Stimulated activated CD4-positive, alpha-beta T cell treated with anti-CD3 and anti-CD28 coated beads, Interleukin-2, amount 100 ng/mL, for 24 hours (primary cell): ENCODE measurements at places on chromosomes 7 and 10.

DNA sequence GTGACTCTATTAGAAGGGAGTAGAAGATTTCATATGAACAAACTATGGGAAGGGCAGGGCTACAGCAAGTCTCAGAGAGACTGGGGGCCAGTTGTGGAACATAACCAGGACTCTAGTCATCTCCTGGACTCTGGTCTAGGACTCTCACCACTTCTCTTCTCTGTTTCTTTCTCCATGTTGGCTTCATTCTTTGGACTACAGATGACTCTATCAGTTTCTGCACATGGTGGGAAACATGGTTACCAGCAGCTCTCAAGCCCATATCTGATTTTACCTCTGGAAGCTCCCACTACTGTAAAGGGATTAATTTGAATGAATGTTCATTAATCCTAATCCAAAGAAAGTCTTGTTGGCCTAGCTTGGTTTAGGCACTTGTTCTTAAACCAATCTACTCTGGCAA lies 84.7 kb downstream of the LRGUK start:
- DNase-seq, result no peak

- DNase-seq, result no peak
Observed at GRCh38 chr7:2720024-2720423, 32.0 kb downstream of the AMZ1 start.

GRCh38 chr10:71439670-71440425 lies 43.1 kb downstream of the CDH23 start:
- DNase-seq, result no peak

- DNase-seq, result no peak
Observed at GRCh38 chr10:51861731-51862130, 162.3 kb upstream of the CSTF2T start.

DNA sequence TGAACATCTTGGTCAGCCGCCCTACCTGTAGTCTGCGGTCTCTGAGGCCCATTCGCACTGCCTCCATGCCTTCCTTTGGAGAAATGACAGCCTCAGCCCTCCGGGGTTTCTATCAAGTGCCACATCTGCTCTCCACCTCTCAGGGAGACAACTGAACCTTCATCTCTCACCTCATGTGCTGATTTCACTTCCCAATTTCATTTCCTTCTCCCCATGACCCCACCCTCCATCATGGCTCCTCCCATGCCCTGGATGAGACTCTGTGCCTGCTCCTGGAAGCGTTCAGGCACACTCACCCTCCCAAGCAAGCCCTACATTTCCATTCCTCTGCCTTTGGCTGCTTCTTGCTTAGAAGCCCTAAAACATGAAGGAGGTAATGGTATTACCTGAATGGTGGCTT lies 7.8 kb upstream of the SCD start:
- DNase-seq, result no peak
